ENCODE measurements at places on chromosomes 12 and 14.

- no peak for DNase-seq
Observed at GRCh38 chr14:105192866-105193731, 12.0 kb upstream of the NUDT14 start.

DNA sequence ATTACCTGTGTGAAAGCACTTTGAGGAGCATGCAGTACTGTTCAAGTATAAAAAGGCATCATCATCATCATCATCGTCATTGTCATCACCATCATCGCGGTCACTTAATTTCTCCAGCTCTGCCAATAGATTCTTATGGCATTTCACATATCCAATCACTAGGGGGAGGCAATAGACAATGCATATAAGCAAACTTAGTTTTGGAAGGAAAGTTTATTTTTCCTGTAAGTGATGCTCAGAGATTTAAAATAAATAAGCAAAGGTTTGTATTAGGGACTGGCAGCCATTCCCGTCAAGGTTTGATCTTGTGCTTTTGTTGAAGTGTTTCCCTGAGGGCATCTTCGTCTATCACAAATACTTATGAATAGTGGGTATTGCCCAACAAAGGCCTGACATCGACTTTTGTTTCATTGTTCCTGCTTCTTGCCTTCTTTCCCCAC is 127.4 kb downstream of the KTN1 start:
- DNase-seq, result no peak

DNA sequence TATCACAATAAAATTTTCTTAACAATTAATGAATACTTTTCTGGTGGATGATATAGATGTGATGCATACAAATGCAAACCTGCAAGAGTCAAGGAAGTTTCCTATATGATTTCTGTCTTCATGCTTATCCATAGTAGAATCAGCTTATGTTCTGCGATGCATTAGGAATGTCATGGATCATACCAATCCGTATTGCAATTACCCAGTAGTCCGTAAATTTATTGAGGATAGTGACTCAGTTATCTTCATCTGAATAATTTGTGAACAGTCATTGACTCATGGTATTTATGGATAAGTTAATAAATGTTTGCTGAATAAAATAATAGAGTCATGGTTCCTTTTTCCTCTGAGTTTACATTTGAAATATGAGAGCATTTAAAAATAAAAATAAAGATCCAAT is 483.4 kb downstream of the LRFN5 start:
- no peak for DNase-seq

DNA sequence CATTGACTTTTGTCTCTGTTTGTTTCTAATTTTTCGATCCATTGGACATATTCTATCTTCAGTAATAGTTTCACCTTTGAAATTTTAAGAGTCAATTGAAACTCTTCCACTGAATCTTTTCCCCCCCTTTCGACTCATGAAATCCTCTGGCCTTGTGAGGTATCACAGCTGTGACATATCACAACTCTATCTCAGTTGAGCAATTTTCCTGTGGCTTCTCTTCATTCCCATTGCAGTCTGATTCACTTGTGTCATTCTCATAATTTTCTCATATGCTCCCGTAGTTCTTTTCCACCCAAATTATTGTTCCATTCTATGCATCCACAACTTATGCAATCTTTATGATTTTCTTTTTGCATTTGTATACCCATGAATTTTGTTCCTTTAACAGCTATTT is 261.6 kb downstream of the DACT1 start:
- DNase-seq, result no peak

- DNase-seq, result no peak
Observed at GRCh38 chr12:92002195-92002649, 143.4 kb downstream of the BTG1 start.

GRCh38 chr12:83865431-83865830 is 1047.2 kb downstream of the SLC6A15 start:
- no peak for DNase-seq

- no peak for DNase-seq
Observed at GRCh38 chr14:20789230-20789813, 8.3 kb downstream of the RNASE6 start.

GRCh38 chr12:16901946-16902345 is 296.0 kb upstream of the LMO3 start:
- DNase-seq, result no peak

DNA sequence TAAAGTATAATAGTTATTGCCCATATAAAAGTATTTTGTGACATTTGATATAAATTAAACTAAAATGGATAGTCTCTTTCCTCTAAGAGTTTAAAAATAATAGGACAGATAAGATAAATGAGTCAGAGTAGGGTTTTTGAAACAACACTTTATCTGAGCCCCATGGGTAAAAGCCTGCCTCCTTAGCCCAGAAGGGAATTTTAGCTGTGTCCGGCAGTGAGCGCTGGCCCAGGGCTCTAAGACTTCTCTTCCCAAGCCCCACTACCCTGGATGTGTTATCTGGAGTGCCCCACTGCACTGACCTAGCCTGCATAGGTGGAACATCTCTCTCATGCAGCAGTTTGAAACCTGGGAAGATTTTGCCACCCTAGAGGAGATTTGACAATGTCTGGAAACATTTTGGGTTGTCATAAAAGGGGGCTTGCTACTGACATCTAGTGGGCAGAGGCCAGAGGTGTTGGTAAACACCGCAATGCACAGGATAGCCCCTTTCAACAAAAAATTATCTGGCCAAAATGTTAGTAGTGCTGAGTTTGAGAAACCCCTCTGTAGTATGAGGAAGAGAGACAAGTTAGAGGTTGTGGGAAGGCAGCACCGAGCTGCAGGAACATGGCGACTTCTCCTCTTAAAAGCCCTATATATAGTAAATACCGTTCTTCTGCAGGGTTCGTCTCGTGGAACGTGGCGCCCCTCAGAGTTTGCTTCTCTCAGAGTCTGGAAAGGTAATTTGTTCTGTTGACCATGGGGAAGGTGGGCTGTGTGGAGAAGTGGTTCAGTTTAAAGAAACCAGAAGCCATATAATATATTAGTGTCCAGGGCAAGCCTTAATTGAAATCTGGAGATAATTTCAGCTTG is 29.3 kb upstream of the ATF1 start:
- peak; percentile 12 for DNase-seq

DNA sequence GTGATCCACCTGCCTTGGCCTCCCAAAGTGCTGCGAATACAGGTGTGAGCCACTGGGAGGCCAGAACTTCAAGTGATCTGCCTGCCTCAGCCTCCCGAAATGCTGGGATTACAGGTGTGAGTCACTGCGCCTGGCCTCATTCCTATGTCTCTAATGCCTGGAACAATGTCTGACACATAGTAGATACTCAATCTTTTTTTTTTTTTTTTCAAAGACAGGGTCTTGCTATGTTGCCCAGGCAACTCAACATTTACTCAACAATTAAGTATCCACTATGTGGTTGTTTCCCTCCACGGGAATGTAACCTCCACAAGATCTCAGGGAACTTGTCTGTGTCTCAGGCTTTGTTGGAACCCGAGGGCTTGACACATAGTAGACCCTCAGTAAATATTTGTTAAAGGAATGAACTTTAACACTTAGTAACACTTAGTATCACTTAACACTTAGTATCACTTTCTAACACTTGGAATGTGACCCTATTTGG is 3.0 kb upstream of the TMEM120B start:
- DNase-seq, result no peak

DNA sequence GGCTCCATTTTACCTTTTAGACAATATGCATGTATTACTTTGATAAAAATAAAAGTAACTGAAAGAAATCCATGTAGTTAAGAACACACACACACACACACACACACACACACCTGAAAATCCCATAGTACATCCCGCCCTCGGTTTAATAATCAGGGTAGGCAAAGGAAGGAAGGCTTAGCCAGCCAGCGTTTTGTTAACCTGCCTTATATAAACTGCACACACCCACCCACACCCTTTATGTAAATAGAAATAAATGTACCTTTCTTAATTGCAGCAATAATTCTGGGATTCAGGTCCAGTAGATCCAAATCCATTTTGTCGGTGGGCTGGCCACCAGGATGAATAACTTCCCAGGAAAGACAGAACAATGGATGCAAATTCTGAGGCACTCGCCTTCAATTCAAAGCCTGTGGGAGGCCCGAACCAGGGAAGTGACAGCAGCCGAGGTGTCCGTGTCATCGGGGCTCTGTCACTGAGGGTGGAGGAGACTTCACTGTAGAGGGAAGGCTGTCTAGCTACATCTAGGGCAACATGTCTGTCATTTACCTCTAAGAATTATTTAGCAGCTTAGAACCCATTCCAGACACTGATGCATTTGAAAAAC is 4.4 kb downstream of the XRCC3 start:
- no peak for DNase-seq

DNA sequence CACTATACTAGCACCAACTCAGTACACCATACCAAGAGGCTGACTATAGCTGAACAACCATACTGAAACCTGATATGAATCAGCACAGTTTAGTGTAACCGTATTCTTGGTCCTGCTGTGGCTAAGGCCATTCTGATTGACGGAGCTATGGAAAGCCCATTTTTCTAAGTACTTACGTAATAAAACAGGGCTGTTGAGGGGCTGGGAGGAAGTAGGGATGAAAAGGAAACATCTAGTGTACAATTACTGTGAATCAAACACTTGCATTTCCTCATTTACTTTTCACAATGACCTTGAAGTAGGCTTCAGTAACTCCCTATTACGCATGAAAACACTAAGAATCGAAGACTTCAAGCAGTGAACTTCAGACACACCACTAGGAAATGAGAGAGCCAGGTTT is 198.2 kb downstream of the BTG1 start:
- no peak for DNase-seq

DNA sequence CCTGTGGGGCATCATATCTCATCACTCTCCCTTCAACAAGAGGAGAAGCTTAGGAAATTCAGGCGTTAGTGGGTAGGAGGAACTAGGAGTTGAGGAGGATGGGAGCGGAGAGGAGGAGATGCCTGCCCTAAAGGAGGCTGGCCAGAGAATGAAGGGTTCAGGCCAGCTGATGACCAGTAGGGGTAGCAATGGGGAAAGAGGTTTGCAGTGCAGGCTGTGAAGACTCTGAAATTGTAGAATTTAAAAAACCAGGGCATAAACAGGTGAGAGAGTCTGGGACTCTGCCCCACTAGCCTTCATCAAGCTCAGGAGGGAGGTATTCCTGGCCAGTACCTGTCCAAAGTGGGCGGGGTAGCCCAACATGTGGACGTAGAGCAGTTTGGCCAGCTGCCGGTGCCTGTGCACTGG is 809 bp downstream of the AP1G2 start:
- no peak for DNase-seq

DNA sequence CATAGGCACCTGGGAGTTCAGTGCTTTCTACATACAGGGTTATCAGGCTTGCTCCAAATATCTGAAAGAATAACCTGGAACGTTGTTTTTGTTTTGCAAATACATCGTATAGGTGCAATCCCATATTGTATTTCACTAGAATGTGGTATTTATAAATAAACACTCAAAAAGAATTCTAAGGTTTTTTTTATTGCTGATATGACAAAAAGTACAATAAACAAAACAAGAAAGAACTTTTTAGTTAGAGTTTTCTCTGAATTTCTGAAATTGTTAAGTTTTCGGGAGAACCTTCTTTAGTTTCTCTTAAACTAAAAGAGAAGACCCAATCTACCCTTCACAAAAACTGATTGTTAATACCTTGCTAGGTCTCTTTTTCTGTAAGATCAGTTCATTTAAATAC is 225.8 kb downstream of the CCDC59 start:
- no peak for DNase-seq

- DNase-seq, result no peak
Observed at GRCh38 chr12:45988264-45988663, 2.1 kb downstream of the SCAF11 start.

GRCh38 chr14:64926398-64926995 is 12.2 kb downstream of the CHURC1 start:
- DNase-seq, result no peak

DNA sequence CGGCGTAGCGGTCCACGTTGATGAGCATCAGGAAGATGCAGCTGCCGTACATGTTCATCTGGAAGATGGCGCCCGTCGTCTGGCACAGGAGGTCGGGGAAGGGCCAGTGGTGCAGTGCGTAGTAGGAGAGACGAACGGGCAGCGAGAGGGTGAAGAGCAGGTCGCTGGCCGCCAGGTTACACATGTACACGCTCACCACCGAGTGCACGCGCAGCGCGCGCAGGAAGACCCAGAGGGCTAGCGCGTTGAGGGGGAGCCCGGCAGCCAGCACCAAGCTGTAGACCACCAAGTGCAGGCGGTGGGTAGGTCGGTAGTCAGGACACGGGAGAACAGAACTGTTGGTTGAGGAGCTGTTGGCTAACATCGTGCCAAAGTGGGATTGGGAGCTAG is 13.7 kb upstream of the CHD4 start:
- DNase-seq, result no peak

DNA sequence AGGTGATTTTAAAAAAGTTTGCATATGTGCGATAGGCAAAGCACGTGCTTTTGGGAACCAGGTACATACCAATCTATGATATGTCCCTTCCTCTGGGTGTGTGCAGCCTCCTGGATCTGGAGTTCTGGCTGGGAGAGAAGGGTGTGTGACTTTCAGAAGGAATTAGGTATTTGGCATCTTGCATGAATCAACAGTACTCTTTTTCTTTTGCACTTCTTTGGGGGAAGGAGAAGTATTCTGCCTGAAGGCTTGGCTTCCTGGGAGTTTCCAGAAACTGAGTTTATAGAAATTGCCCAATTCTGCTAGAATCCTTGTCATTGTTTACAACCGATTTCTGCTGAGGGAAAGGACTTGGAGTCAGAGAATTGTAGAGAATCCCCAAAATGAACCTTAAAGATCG is 2.9 kb upstream of the CLMN start:
- DNase-seq, result no peak

GRCh38 chr14:23126548-23127278 is 7.7 kb upstream of the CEBPE start:
- no peak for DNase-seq

- no peak for DNase-seq
Observed at GRCh38 chr12:51450333-51450732, 25.7 kb downstream of the SLC4A8 start.

- no peak for DNase-seq
Observed at GRCh38 chr14:33782923-33783322, 168.0 kb downstream of the EGLN3 start.

DNA sequence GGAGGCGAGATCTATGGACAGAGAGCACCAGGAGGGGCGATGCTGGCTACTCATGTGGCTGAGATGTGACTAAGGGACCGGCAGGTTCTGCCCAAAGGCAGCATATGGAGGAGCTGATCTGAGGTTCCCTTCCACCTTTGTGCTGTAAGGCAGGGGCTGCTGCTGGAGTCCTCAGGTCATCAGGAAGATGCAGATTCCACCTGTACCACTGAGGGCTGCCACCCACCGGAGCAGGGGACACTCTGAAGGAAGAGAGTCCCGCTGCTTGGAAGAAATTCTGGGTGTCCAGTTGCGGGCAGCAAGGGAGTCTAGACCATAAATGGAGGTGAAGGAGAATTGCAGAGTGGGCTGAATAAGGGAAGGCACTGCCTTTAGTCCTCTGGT is 55.3 kb downstream of the PLEKHG3 start:
- DNase-seq, result no peak

DNA sequence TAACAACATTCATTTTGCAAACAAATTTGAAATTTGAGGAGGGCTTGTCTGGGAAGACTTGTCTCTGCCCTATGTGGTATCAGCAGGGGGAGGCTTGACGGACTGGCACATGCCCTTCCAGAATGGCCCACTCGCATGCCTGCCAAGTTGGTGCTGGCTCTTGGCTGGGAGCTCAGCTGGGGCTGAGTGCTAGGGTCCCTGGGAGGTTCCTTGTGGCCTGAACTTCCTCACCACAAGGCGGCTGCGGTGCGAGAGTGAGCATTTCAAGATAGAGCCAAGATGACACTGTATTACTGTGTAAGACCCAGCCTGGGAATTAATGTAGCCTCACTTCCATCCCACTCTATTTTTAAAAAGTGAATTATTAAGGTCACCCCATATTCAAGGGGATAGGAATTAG is 271.6 kb upstream of the PLEKHG7 start:
- no peak for DNase-seq

GRCh38 chr14:56482310-56482911 is 97.2 kb upstream of the TMEM260 start:
- DNase-seq, result no peak

Data from Panc1 (cell line).